ENCODE measurements at places on chromosomes 4 and X.

DNA sequence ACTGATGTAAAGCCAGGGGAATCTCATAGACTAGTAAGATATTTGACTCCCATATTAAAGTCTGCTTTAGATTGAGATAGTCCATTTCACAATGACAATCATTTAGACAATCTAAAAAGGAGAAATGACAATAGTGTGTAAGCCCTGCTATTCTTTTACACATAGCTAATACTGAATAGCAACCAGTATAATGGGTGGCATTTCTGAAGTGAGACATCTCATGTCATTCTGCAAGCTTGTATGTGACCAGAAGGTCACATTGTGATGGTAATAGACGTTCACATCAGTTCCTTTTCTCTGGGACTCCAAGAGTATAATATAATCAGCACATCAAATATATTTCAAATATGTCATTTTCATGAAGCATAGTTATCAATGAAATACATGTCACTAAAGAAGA is 440.2 kb downstream of the GALNTL6 start:
- DNase-seq, result no peak

GRCh38 chrX:25009407-25009806 is 6.4 kb downstream of the ARX start:
- DNase-seq, result no peak

DNA sequence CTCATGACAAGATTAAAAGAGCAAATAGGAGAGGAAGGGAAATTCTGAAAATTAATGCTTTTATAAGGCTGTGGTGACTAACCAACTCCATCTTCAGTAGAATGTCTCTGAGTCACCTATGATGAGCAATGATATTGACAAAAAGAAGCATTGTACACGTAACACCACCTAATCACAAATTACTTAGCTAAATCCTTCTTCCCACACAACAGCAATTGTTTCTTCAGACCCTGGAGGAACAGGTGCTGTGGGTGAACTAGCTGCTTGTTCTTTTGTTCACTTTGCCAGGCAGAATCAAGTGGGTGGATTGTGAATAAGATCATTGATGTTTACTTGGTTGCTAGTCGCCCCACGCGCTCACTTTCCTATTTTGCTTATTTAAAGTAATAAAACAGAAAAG is 315.5 kb downstream of the CAMK2D start:
- DNase-seq, result no peak

GRCh38 chr4:19135895-19136633 is 1114.5 kb upstream of the LCORL start:
- no peak for DNase-seq

DNA sequence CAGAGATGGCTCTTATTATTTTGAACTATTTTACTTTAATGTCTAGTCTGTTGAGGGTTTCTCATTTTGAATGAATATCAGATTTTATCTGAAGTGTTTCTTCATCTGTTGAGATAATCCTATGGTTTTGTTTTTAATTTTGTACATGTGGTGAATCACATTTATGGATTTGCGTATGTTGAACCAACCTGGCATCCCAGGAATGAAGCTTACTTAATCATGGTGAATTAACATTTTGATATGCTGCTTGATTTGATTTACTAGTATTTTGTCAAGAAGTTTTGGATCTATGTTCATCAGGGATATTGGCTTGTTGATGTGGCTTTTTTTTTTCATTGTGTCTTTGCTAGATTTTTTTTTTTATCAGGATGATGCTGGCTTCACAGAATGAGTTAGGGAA is 2390.9 kb downstream of the PCDH7 start:
- no peak for DNase-seq

GRCh38 chr4:3879681-3880614 is 113.8 kb downstream of the ADRA2C start:
- DNase-seq, result peak; percentile 10

- no peak for DNase-seq
These were observed 55.7 kb upstream of the TXK start for GRCh38 chr4:48189731-48190130.

GRCh38 chr4:3437582-3437936 is 4.2 kb upstream of the HGFAC start:
- no peak for DNase-seq

DNA sequence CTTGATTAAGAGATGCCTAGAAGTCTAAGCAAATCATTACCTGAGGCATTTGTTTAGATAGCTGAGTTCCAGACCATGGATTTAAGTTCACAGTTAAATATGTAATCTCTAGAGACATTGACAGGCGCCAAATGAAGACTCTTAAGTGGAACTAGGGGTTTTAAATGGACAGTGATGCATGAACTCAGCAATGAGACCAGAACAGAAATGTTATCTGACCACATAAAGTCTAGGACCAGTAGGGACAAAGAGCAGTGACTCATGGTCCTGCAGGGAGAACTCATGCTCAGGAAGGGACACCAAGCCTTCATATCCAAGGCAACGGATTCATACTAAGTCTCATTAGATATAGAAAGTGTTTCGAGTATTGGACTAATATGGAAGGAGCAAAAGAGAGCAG is 152.3 kb downstream of the PPARGC1A start:
- no peak for DNase-seq

GRCh38 chr4:74933562-74934015 is 673 bp downstream of the PARM1 start:
- DNase-seq, result no peak

DNA sequence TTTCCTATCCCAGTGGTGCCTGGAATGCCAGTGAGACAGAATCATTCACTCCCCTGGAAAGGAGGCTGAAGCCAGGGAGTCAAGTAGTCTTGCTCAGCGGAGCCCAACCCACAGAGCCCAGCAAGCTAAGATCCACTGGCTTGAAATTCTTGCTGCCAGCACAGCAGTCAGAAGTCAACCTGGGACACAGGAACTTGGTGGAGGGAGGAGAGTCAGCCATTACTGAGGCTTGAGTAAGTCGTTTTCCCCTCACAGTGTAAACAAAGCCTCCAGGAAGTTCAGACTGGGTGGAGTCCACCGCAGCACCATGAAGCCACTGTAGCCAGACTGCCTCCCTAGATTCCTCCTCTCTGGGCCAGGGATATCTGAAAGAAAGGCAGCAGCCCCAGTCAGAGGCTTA is 283.2 kb upstream of the CPEB2 start:
- DNase-seq, result no peak

DNA sequence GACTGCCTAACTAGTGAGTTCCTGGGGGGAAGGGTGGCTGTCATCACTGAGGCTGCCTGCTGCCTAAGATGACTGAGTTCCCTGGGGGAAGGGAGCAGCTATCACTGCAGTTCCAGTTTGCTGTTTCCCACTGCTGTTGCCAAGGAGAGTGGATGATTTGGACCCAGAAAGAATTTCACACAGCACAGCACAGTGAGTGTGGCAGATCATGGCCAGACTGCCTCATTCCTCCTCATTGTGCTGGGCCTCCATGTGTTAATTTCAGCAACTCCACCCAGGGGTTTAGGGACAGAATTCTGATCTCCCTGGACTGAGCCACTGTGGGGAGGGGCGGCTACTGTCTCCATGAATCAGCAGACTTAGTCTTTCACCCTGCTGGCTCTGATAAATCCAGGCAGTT is 125.0 kb downstream of the TEX13C start:
- no peak for DNase-seq

DNA sequence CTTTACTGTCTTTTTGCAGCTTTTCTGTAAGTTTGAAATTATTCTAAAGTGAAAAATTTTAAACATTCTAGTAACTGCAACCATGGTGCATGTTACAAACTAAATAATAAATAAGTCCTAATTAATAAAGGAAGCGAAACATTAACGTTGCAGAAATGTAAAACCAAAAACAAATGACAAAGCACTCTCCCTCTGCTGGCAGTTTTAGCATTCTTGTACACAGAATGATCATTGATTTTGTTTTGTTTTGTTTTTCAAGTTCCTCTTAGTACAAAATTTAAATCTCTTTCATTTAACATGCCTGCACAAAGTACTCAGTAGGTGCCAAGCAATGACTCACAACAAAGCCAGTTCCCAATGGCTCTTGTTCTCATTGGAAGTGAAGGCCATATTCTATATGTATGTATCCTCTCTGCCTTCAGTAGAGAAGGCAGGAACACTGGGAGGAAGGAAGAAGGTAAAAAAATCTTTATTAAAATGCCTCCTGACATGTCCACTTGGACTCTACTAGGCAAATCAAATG is 13.7 kb upstream of the TMSB4X start:
- no peak for DNase-seq

- DNase-seq, result no peak
These were observed 30.4 kb downstream of the ADH7 start for GRCh38 chr4:99404595-99405287.

- no peak for DNase-seq
These were observed 34.4 kb upstream of the BLTP1 start for GRCh38 chr4:122117743-122118142.

GRCh38 chr4:90845777-90846176 is 718.6 kb downstream of the CCSER1 start:
- DNase-seq, result no peak

- DNase-seq, result no peak
These were observed 108.3 kb upstream of the USP9X start for GRCh38 chrX:40976981-40977380.

DNA sequence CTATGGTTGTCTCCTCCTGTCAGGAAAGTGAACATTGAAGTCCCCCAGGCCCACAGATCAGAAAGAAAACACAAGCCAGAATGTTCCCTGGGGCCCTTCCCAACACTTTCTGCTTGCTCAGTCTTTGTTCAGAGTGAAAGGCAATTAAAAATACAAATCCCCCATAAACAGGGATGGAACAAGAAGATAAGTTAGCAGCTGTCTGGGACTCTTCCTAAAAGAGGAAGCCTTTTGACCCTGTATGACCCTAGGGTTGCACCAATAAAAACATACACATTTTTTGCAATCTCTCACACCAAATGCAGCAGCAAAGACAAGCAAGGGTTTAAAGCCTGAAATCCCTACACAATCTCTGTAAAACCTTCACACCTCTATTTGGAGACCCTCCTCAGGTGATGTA is 22.6 kb downstream of the IRF2 start:
- DNase-seq, result no peak
